ENCODE measurements at places on chromosomes 13 and 19.

DNA sequence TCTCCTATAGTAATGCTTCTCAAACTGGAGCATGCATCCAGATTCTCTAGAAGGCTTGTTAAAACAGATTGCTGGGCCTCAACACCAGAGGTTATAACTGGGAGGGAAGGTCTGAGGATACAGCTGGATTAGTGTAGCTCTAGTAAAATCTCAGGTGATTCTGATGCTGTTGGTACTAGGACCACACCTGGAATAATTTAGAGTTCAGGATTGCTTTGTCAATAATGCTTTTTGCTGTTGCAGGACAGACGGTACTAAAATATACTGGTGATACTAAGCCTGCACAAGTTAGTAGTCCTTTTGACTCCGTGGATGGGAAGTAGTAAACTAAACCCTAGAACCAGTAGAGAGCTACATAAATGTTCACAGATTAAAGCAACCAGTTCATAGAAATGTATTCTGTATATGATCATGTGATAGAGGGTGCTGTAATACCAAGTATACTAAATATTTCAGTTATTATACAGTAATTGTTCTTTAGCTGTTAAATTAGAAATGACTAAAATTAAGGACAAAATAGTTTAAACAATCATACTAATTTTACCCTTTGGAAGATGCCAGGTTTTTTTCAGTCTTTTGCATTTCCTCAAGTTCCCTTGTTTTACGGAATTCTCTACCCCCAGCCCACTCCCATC lies 258.2 kb upstream of the STARD13 start:
- DNase-seq, result peak; percentile 16

DNA sequence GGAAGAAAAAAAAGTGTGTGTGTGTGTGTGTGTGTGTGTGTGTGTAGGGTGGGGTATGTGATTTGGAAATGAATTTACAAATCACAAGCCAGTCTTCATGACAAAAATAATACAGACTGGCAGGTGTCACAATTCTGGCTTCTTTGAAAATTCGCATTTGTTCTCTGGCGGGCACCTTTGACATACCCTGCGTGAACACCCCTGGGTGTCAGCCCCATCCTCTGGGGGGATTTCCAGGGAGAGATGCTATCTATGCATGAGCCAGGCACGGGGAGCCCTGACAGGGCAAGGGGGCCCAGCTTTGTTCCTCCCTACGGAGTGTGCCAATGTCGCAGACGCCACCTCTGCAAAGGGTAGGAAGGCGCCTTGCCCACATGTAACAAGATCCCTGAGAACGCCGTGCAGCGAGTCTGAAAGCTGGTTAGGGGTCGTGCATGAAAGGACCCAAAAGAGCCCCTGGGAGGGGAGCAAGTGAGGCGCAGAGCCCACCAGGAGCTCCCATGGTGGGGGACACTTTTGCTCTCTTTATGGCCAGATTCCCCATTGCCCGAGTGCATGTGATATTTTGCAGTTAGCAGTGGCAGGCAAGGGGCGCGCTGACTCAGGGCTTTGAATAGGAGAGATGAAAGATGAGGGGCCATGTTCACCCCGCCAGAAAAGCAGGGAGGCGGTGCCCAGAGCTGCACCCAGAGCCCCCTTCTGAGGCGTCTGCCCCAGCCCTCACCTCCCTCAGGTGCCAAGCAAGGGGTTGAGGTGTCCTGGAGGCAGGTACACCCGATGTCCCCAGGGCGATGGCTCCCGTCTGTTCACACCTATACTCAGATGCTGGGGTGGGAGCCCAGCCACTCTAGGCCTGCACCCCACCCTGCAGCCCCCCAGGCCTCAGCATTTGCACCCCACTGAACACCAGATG lies 45.3 kb downstream of the KLF2 start:
- no peak for DNase-seq

DNA sequence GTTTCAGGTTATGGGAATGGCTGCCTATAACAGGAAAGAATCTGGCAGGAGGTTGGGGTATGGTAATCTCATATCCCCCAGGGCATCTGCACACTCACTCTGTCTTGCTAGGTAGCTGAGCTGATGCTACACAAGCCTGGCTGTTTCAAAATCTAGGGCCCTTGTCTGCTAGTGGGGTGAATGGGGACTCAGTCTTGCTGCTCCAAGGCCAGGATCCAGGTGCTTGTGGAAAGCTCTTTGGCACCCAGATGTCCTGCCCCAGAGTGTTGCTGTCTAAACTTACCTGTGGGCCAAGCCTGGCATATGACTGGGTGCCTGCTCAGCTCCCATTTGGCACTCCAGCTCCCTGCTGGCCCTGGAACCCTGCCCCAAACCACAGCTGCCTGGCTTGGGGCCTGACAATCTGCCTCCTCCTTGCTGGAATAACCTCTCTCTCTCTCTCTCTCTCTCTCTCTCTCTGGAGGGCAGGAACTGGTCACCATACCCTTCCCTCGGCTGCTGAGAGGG lies 158.1 kb upstream of the TSC22D1 start:
- no peak for DNase-seq

DNA sequence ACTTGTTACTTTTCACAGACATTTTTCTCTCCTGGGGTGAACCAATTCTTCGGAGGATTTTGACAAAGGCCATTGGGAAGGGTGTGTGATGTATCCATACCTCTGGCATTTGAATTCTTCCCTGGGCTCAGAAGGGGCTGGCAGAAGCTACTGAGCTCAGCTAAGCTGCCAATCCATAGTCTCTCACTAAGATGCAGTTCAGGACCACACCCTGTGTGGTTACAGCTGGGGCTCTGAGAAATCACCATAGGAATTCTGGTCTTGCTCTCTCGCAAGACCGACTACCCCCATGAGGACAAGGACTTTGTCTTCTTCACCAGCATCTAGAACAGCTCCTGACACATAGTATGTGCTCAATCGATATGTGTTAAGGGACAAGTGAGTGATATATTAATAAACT lies 6.0 kb downstream of the C13orf42 start:
- no peak for DNase-seq

DNA sequence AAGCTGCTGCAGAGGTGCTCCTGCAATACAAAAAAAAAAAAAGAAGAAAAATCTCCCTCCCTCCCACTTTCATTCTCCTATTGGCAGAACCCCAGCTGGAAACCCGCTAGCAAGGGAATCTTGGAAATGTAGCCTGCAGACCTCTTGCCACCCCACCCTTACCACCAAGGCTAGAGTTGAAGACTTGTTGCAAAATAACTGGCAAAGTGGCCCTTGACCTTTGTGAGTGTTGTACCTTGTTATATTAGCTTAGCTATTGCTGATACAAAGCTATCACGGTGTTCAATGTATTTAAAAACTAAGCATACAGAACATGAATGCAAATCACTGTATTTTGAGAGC lies 57.5 kb upstream of the KCTD4 start:
- DNase-seq, result no peak

- no peak for DNase-seq
Observed at GRCh38 chr13:78102121-78102677, 183.6 kb upstream of the EDNRB start.

DNA sequence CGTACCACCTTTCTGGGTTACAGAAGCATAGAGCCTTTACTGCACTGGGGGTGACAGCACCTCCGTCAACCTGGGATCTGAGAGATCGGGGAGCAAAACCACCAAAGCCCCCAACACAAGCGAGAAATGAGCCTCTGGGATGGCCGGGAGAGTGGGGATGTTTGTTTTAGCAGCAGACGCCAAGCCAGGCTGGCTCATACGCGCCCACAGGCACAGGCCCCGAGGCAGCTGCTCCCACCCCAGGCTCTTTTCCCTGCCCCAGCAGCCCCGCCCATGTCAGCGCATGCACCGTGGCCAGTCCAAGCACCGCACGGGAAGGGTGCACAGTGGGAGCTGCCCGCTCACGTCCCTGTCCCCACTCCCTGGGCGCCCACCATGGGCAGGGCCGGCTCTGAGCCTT lies 8.5 kb downstream of the PIP5K1C start:
- DNase-seq, result no peak

- no peak for DNase-seq
Observed at GRCh38 chr13:20945952-20946383, 43.4 kb upstream of the XPO4 start.

- no peak for DNase-seq
Observed at GRCh38 chr19:58392945-58393724, 2.3 kb upstream of the RNF225 start.

DNA sequence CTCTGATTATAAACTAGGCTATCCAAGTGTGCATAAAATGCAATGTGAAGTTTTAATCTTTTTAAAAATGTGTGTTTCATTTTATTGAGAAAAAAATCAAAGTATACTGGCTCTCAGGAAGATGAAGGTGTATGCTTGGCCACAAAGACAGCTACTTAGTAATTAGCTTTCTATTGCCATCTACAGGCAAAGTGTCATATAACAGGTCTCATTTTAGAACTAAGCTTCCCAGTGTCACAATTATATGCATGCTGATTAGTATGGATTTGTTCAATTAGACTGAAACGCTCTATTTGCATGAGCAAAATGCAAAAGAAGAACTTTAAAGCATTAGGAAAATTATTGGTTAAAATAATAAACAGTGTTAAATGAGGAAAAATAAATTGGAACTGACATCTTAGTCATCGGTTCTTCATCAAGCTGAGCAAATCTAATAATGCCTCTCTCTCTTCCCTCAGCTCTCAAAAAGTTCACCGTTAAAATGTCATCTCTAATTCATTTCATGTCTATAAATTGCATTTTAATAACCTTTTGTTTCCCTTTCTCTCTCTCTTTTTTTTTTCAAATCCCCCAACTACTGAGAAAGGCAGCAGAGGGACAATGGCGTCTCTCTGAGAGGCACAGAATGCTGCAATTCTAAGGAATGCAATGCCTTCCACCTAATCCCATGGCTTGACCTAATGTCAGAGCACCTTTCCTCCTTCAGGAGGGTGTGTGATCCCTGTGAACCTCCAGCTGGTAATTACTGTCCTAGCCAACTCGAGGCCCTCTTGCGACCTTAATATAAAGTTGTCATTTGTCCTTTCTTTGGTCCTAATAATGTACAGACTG lies 313.1 kb upstream of the MAB21L1 start:
- peak; percentile 33 for DNase-seq

DNA sequence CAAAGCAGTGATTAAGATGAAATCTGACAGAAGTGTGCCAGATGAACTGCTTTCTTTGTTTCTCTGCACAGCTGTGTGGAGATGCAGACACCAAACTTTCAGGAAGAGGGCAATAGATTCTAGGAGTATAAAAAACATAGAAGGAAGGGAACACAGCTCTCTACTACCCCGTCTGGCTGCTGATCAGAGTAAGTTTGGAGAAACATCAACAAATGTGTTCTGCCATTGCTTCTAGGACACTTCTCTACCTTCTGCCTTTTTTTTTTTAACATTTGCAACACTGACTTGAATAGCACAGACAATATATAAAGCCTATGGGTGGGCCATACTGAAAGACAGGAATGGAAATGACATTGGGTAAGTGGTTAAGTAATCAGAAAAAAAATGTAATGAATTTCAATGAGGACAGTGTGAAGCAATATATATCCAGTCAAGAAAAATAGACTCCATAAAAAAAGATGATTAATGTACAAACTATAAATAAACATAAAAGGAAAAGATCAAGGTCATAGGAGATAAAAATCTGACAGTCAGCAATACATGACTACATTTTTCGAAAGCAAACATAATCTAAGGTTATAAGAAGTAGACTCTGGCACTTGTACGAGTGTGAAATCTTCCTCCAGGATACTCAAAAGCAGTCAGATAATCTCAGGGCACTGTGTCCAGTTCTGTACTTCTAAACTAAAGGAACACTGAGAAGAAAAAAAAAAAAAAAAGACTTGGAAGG lies 21.4 kb downstream of the NUFIP1 start:
- no peak for DNase-seq
